ENCODE measurements at places on chromosomes 7 and 10.

DNA sequence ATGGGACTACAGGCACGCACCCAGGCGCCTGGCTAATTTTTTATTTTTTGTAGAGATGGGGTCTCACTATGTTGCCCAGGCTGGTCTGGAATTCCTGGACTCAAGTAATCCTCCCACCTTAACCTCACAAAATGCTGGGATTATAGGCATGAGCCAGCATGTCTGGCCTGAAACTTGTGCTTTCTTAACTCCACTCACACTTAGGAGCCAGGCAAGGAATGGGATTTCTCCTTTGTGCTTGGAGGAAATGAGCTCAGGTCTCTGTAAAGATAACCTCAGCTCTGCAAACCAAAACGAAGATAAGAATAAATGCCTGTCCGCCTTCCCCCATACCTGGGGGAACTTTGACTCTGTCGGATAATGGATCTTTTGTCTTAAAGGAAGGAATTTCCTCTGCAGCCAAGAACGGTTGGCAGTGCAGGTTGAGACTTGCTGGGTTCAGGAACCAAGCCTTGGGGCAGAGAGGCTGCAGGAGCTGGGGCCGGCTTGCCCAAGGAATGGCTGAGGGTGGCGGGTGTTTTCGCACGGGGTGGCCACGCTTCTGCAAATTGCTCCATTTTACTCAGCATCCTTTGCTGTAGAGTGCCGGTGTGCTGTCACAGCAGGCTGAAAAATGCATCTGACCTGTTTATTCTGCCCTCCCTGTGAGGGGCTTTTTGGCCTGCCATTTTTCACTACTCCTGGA, 174.2 kb downstream of the KIAA1217 start:
- DNase-seq: no peak

DNA sequence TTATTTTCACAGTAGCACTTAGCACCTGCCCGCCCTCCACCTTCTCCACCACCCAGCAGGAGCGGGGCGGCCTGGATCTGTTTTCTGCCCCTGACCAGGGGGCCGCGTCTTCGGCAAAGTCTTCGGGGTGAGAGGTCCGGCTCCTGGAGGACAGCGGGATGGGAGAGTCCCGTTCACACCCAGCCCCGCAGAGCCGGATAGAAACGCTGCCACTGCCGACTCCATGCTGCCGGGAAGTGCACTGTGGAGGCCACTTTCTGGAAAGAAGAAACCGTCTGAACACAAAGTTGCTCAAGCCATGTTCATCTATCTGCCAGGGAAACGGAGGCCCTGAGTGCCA, 14.5 kb upstream of the ZNF273 start:
- DNase-seq: no peak

DNA sequence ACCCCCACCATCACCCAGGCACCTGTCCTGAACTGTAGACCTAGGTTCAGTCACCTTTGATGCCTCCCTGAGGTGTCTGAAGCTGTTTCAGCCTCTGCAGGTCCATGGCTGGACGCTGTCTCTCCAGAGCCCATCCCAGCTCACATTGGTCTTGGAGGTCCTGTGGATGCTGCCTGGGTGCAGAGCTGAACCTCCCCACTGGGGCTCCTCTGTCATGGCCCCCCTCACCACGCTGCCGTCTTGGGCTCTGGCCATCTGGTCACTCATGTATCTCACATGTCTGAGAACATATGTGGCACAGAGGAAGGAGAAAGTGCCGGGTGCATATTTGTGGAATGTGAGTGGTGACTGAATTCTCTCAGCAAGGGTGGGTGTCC, 108.9 kb downstream of the NKX6-2 start:
- DNase-seq: no peak

DNA sequence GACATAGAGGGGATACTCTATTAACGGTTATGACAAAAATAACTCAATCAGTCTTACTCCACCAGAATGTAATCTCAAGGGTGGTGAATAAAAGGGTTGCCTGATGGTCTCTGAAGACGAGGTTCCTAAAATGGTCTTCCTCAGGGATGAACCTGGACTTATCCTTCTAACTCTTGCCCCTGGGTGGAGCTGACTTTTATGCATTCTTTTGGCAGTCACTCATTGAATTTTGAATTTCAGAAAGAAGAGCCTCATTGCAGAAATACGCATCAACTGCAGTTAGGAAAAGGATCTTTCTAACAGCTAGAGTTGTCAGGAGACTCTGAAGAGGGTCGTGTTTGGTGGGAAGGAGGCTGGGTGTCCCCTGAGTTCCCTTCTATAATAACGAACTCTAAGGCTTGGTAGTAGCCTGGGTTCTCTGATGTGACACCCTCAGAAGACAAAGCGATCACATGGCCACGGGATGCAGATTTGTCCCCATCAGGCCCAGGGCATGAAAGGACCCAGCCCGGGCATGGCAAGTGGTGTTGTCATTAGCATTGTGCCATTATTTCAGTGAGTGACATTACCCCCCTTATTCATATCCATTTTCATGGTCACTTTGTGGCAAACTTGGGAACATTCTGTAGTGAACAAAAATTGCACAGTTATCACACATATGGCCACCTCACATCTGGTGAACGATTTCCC, 58.6 kb upstream of the JCAD start:
- no peak for DNase-seq

- no peak for DNase-seq
Observed at GRCh38 chr10:128972036-128972405, 495.0 kb upstream of the MGMT start.

- no peak for DNase-seq
Observed at GRCh38 chr7:136890399-136890798, 21.9 kb downstream of the CHRM2 start.

- no peak for DNase-seq
Observed at GRCh38 chr7:37430640-37431039, 18.0 kb downstream of the ELMO1 start.

GRCh38 chr7:56007167-56007652, 42.8 kb downstream of the NIPSNAP2 start:
- no peak for DNase-seq
